ENCODE measurements at places on chromosomes 6 and 20.

DNA sequence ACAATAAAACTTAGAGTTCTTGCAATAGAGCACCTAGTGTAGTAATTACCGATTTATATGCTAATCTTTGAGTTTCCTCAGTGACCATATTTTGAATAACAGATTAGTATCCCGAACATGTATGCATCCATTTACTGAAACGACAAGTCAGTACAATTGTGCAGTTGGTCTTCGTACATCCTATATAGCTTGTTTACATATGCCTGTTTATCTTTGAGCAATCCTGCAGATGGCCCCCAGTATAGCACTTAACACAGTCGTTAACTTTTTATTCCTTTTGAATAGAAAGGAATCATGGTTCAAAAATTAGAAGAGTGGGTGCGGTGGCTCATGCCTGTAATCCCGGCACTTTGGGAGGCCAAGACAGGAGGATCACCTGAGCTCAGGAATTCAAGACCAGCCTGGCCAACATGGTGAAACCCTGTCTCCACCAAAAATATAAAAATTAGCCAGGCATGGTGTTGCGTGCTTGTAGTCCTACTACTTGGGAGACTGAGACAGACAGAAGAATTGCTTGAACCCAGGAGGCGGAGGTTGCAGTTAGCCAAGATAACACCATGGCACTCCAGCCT, 6.6 kb downstream of the SRSF6 start:
- no peak for DNase-seq

GRCh38 chr20:24148372-24148771, 159.8 kb upstream of the GGTLC1 start:
- DNase-seq = no peak

DNA sequence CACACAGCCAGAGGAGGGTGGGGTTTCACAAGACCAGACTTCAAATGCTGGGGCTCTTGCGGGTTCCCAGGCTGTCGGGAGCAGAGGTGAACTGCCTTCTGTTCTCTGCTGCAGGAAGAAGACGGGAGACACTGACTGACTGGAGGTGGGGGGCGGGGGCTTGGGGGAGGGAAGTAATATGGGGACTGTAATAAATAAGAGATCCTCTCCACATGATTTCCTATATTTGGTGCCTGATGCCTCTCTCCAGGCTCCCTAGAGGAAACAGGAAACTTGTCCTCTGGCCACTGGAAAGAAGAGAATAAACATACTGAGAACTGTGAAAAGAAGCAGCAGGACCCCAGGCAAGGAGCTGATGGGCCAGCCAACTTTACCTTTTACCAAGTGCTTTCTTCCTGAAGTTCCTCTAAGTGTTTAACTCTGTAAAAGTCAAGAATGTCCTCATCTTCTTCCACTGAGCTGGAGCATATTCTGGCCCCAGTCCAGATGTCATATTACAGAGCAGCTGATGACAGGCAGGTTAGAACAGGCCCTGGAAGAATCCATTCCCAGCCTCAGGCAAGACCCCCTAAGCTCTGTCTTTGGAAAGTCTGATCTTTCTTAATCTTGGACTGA, 33.2 kb upstream of the ADGRF5 start:
- DNase-seq = no peak

GRCh38 chr6:100461278-100461916, 3.3 kb downstream of the SIM1 start:
- DNase-seq = no peak

- DNase-seq = no peak
These were observed 512.8 kb upstream of the ID4 start for GRCh38 chr6:19324376-19324775.

- no peak for DNase-seq
These were observed 8.1 kb downstream of the SYCP2L start for GRCh38 chr6:10894958-10895357.

- no peak for DNase-seq
These were observed 1185.5 kb upstream of the ADGRB3 start for GRCh38 chr6:67449602-67450001.

Data from AG09309 (cell line).